MM.1S (cell line): ENCODE measurements at places on chromosomes 7 and 10.

- no peak for DNase-seq
These were observed 235.6 kb upstream of the POM121L12 start for GRCh38 chr7:52799817-52800216.

DNA sequence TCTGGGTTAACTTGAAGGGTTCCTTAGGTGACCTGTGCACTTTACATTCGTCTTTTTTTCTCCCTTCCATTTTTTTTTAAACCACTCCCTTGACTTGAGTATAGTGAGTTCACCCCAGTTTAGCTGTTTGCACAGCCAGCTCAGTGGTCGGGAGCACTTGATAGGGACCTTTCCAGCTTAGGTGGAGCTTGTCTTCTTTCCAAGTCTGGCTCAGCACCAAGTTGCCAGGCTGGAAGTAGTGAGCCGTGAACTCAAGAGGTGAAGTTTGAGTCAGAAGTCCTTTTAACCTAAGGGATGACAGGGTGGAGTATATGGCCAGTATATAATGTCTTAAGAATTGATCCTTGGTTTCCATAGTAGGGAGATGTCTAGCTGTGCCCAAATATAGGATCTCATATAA, 7.2 kb downstream of the DNAH11 start:
- no peak for DNase-seq

- peak; percentile 53 for DNase-seq
These were observed 4.6 kb upstream of the VGF start for GRCh38 chr7:101169838-101170551.

GRCh38 chr7:18064242-18064838, 36.7 kb upstream of the PRPS1L1 start:
- peak; percentile 24 for DNase-seq

DNA sequence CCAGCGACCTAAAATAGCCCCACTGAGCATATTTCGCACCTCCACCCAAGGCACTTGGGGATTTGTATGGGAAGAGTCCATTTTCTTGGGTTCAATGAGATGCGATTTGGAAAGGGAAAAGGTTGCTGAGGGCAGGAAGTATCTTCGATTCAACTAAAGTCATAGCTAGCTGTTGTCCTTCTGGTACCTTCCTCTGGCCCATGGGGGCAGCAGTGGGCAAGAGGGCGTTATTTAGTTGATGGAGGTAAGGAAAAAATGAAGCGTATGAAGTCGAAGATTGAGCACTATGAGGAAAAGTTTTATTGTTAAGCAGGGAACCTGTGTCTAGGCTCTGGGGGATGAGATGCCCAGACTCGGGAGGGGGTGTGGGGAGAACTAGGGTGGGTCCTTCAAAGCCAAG, 135.4 kb downstream of the EVX1 start:
- DNase-seq = no peak

GRCh38 chr10:92697663-92698511, 8.1 kb downstream of the HHEX start:
- DNase-seq = no peak

GRCh38 chr7:68748934-68749900, 849.1 kb upstream of the AUTS2 start:
- no peak for DNase-seq

DNA sequence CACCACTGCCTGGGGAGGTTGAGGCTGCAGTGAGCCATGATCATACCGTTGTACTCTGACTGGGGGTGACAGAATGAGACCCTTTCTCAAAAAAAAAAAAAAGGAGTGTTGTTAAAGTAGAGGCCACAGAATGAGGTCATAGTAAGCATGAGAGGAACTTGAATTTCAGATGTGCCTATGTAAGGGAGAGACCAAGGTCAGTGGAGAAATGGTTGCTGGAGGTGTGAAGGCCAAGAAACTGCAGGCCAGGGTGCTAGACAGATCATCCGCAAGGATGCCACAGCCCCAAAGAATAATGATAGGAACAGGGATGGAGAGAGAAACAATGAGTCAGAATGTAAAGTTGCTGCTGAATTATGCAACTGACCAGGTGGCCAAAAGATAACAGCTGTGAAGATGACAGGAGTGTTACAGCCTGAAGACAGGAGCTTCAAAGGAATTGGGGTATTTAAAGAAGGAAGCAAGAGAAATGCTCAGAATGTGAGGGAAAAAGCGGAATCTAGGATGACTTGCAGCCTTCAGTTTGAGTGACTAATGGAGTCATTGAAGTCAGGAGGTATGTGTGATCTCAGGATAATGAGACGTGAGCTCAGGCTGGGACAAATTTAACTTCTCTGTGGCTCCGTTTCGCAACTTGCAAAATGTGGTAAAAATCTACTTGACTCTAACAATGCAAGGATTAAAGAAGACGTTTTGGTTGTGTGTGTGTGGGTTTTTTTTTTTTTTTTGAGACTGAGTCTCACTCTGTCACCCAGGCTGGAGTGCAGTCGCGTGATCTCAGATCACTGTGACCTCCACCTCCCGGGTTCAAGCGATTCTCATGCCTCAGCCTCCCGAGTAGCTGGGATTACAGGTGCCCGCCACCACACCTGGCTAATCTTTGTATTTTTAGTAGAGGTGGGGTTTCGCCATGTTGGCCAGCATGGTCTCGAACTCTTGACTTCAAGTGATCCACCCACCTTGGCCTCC, 22.2 kb downstream of the TYW1B start:
- no peak for DNase-seq
